Nucleus accumbens (tissue), 56 donors: ENCODE measurements at places on chromosomes 6 and 20.

- DNase-seq = no peak
Measured at GRCh38 chr6:99905209-99906106, 88.6 kb downstream of the MCHR2 start.

GRCh38 chr6:145729887-145730286 lies 5.4 kb downstream of the EPM2A start:
- DNase-seq = no peak

DNA sequence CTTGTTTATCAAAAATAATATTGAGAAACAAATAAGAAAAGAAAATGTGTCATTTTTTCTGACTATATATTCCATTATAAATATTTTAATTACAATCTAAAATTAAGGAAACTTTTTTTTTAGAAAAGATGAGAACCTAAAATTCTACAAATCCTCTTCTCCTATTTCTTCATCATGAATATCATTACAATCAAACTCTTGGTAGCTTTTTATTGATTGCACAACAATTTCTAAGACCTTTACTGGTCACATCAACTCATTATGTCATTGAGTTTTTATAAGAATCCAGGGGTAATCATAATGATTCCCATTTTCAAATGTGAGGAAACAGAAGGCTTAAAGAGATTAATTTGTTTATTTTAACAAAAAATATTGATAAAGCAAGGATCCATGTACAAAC lies 841.0 kb downstream of the FRK start:
- no peak for DNase-seq

DNA sequence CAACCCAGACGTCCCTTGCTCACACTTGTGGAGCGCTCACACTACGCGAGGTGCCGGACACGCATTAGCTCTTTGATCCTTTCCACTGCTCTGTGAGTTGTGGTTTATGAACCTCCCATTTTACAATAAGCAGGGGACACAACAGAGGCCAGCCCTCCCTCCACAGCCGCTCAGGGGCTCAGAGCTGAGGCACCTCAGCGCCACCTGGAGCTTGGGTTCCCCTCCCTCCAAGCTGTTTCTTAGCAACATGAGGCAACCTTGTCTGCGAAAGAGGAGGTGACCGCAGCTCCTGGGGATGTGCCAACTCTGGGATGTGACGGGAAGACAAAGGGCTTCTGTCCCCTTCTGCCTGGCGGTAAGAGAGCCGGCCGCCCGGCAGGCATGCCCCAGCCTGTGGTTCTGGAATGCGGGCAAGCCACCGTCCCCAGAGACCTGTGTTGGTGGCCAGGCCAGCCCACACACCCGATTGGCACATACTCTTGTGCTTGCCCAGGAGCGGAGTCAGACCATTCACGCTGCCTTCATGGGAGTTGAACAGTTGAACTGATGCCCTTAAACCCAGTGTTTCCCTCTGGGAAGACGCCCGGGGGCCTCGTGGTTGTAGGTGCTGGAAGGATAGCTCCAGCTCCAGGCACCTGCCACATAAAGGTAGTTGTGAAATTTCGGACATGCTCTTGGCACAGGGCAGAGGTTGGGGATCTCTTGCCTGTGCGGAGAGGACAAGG lies 44.5 kb downstream of the RBM38 start:
- DNase-seq = peak; percentile 79

GRCh38 chr20:24314053-24314452 lies 155.4 kb upstream of the SYNDIG1 start:
- no peak for DNase-seq

DNA sequence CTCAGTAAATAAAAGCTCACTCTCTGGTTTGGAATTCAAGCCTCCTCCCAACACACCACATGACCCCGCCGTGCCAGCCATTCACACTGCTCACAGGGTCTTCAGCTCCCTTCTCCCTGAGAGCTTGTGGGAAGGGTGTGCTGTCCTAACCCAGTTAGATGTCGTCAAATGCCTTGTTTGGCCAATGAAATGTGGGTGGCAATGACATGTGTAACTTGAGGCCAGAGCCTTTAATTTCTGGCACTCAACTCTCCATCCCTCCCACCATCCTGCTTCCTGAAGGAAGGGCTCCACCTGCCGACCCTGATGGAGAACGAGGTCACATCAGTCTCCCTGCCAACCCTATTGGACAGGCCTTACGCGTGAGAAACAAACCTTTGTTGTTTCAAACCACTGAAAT lies 224.5 kb upstream of the AGPAT4 start:
- DNase-seq = no peak

GRCh38 chr6:7389162-7389450 lies 436 bp downstream of the CAGE1 start:
- DNase-seq = no peak
